ENCODE measurements at places on chromosomes 3 and 15. TPM values are rescaled to one million over a fixed set of nuclear protein-coding genes. Genes with fewer than 3 reads are reported as not detected.

MTFMT gene
- 13.2 TPM for total RNA-seq

DNA sequence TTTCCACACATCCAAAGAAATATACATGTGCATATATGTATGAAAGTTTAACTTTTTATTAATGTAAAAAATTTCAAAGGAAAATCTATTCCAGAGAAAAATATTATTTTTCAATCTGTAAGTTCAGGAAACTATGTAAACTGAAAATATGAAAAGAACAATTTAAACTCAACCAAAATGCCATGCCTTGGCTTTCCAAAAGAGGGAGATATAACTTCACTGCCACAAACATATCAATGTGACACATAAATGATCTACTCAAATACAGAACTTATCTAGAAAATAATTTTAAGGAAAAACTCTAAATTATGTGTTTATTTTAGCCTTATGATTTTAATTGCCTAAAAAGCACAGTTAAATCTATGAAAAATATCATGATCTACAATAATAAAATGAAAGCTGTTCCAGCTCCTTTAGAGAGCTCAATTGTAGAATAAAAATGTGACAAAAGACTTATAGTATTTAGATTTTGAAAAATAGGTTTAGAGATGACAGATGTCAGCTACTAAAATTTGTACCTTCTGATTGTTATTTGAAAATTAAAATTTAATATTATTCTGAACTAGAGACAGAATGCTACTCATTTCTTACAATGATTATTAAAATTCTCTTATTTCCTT is 94.8 kb downstream of the GBE1 start:
- no peak for DNase-seq

GRCh38 chr3:109702252-109702651 is 364.9 kb upstream of the DPPA4 start:
- no peak for DNase-seq

STAG1 gene
- total RNA-seq, result 31.2 TPM

- peak; percentile 52 for DNase-seq
Observed at GRCh38 chr15:31953478-31953877, 76.8 kb upstream of the CHRNA7 start.

ACKR4 gene
- not detected for total RNA-seq

ARL13B gene
- 7.9 TPM for total RNA-seq

- peak; percentile 71 for DNase-seq
Observed at GRCh38 chr15:28086175-28086703, 12.9 kb downstream of the OCA2 start.

DNA sequence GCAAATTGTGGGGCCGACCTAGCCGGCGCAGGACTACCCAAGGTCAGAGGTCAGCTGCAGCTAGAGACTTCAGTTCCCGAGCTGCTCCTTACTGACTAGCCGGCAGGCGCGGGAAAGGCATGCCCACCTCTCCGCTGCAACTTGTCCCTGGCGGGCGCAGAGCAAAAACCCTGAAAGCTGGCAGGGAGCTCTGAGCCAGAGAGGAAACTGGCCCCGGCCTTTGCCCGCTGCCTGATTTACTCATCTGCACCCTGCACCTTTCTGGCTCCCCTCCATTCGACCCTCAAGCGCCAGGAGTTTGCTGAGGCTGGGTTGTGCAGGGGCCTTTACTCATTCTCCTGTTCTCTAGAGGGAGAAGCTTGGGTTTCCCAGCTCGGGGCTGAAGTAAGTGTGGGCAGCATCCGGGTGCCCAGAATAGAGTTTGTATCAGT is 1.5 kb downstream of the ZIC4 start:
- DNase-seq, result no peak

DNA sequence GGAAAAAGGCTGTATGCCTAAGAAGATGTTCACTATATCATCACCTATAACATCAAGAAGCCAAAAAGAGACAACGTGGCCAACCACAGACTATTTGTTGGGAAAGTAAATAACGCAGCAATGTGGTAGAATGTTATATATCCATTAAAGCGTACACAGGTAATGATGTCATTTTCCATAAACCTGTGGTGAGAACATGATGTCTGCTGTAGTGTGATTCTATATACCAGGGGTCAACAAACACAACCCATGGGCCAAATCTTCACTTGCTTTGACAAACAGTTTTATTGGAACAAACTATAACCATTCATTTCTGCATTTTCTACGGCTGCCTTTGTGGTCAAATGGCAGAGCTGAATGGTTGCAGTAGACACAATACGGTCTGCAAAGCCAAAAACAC is 160.6 kb downstream of the STT3B start:
- no peak for DNase-seq

- DNase-seq, result peak; percentile 51
Observed at GRCh38 chr3:128787256-128788253, 61.6 kb downstream of the RAB7A start.

COX17 gene
- total RNA-seq, result 47.0 TPM

DNA sequence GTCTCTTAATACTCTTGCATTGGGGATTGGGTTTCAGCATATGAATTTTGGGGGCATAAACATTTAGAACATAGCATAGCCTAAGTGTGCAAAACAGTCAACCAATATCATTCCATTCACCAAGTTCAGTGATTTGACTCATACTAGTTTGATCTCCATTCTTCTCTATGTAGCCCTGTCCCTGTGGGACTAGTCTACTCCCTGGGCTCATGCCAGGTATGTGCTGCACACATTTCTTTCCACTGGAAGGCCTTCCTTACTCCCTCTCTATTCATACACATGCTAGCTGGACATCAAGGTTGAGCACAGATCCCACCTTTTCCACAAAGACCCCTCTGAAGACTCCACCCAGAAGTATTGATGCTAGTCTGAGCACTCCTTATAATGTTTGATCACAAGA is 5.1 kb downstream of the ZDHHC23 start:
- DNase-seq, result no peak

RBSN gene
- 18.8 TPM for total RNA-seq

GRCh38 chr3:133246119-133246518 is 153.7 kb upstream of the BFSP2 start:
- DNase-seq, result no peak

DNA sequence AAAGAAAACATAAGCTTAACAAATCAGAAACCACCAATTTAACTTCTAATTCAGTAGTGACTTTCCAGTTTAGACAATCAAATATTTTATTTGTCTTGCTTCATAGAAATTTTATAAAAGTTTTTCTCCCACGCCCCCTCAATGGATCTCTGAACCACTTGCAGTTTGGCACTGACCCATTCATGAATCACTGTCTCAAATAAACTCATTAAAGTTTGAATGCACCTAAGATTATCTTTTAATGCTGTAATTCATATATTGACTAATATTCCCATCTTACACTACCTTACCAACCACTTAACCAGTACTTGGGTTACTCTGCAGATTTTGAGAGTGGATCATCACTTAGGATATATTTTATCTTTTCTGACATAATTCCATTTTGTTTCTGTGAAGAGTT is 880.2 kb downstream of the OTOL1 start:
- no peak for DNase-seq

DNA sequence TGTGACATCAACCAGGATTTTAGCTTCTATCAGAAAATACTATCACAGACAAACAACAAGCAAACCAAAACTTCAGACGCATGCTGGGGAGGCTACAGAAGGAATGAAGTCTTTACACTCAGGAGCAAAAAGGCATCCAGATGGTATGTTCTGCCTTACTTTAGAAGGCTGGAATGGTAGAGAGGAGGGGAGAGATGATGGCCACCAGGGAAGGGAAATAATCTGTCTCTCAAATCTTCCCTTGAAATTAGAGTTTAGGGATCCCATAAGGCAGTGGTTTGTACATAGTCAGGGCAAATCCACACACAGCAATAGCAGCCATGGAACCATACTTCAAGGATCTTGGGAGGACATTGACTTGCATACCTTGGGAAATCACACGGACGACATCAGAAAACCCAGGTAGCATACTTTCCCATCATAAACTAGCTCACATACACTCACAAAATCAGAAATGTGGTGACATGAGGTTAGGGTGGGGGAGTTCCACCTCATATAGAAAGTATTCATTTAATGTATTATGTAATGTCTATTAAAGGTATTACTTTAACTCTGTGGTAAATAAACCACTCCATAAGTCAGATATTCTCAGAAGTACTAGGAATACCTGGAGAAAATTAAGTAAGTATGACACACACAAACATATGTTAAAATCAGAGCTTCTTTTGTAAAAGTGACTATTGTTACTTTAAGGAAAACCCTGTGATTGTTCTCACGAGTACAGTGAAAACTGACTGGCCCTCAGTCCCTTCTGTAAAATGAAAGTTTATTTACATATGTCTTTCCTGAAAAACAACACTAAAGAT is 9.4 kb downstream of the BTLA start:
- no peak for DNase-seq

DNA sequence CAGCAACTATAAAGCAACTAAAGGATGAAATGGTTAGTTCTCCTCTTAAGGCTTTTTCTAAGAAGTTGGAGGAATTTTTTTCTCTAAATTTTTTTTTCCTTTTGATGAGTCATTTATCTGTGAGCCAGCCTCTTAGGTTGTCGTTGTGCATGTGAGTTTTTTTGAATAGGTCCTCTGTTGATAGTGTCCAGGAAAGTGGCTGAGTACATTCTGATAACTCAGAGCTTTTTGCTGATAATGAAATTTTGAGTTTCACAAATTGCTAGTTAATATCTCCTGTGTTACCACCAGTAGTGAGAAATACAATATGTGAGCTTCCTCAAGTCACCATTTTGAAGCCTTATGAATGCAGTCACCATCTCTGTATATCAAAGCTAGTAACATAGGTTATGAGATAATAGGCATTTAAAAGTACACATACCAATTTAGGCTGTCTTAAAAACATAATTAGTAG is 7.1 kb upstream of the LXN start:
- no peak for DNase-seq

GRCh38 chr3:48711727-48712126 is 5.3 kb downstream of the IP6K2 start:
- no peak for DNase-seq

DET1 gene
- 6.3 TPM for total RNA-seq

PLCH1 gene
- 17.8 TPM for total RNA-seq

All from H9 (cell line).